Fibroblast of mammary gland (primary cell): ENCODE measurements at places on chromosomes 1 and 21.

DNA sequence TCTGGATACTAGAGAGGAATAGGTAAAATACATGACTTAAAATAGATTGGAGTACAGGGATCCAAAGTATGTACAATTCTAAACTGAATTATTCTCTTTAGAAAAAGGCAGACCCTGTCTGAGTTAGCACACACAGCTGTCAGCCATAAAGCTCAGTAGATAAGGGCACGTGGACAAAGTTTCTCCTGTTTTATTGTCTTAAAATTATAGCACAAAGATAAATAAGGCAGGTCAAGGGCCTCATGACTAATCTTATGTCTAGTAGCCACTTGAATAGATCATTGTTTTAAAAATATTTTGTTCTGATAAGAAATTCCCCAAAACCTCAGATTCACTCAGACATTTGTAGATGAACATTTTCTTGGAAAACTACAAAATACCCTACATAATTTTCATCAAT, 205.2 kb downstream of the ZP4 start:
- DNase-seq = no peak

- no peak for DNase-seq
Observed at GRCh38 chr1:195188821-195189220, 1419.4 kb downstream of the KCNT2 start.

DNA sequence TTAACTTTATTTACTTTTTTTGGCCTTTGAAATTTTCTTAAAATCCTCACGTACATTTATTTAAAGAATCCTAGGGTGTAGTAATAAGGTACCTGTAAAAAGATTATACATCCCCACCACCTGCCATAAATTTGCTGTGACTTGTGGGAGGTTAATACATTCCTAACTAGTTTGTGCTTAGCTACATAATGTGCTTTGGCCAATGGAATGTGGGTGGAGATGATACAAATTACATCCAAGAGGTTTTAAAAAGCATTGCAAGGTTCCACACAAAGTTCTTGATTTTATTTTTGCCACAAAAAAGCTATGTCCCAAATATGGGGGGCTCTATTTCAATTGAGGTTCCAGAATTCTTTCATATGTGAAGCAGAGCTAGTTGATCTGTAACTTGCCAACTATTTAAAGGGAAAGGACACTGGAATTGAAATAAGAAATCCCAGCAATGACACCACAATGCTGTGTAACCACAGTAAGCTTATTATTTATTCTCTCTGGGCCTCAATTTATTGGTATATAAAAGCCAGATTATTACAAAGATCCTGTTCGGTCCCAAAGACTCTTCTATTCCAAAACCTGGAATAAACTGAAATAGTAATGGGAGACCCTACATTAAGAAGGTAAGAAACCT, 15.7 kb downstream of the ASPM start:
- DNase-seq = no peak

GRCh38 chr21:41251961-41252642, 64.5 kb upstream of the FAM3B start:
- DNase-seq = peak; percentile 70

GRCh38 chr1:93005252-93005598, 44.0 kb upstream of the DIPK1A start:
- DNase-seq = no peak

DNA sequence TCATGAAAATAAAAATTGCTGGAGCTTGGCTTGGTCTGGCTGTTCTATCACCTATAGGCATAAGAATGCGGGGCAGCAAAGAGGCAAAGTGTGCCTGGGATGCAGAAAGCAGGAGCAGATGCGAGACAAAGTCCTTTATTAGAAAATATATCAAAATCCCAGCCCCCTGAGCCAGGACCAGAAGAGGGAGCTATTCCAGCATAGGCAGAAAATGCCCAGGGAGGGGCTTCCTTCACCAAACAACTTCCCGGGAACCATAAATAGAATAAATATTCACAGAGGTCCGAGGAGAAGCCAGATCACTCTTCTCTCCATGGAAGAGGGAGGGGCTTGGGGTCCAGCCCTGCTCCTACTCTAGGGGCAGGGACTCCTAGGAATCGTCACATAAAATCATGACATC, 5.0 kb downstream of the PPOX start:
- peak; percentile 38 for DNase-seq

DNA sequence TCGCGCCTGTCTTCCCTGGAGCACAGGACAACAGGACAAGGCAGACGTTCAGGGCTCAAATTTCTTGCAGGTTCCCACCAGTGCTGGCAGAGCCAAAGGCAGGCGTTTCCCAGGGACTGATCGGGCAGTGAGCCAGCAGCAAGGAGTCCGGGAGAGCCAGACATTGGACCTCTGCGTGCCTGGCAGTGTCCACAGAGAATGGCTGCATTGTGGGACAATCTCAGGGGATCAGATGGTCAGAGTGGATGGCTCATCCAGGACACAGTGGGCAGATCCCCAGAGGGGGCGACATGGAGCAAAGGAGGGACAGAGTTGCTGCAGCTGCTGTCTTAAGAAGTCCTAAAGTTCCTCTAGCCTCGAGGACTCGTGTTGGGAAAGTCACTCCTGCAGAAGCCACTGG, 4.6 kb downstream of the TMEM63A start:
- peak; percentile 38 for DNase-seq

DNA sequence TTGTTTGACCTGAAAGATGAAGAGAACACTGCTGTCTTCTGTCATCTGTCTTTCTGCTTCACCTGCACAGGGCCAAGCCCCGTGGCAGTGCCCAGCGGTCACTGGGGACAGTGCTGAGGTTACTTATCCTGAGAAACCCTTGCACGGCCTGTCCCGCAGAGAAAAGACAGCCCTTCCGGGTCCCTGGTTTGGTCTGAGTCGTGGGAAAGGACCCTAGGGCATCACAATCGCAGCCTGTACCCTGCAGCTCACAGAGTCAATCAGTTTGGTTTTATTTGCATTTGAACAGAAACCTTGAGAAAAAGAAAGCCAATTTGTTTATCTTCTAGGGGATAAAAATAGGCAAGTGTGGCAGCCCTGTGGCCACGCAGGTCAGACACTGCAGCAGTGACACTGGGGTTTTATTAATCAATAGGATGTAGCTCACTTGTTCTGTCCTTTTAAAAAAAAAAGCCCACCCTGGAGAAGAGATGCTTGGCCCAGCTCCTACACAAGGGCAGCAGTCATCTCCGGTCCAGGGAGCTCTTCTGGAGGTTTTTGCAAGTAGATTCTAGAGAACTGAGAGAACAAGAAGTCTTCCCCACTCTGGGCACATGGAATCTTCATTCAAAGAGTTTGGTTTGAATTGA, 120.0 kb downstream of the PEX14 start:
- no peak for DNase-seq

- no peak for DNase-seq
Observed at GRCh38 chr1:157315544-157315943, 177.3 kb upstream of the ETV3 start.

- no peak for DNase-seq
Observed at GRCh38 chr1:117321680-117322609, 45.3 kb upstream of the MAN1A2 start.

- DNase-seq = peak; percentile 39
Observed at GRCh38 chr1:225343618-225344017, 84.2 kb downstream of the LBR start.

- DNase-seq = peak; percentile 8
Observed at GRCh38 chr1:167207940-167208623, 12.6 kb upstream of the POU2F1 start.

DNA sequence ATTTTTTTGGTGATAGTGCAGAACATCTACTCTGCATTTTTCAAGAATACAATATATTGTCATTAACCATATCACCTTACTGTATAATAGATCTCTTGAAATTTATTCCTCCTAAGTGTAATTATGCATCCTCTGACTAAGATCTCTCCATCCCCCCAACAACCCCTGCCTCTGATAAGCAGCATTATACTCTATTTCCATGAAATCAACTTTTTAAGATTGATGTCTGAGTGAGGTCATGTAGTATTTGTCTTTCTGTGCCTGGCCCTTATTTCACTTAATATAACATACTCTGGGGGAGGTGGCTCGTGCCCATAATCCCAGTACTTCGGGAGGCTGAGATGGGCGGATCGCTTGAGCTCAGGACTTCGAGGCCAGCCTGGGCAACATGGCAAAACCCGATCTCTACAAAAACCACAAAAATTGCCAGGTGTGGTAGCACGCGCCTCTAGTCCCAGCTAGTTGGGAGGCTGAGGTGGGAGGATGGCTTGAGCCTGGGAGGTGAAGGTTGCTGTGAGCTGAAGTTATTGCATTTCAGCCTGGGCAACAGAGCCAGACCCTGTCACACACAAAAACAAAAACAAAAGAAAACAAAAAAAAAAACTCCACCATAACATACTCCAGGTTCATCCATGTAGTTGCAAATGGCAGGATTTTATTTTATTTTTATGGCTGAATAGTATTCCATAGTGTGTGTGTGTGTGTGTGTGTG, 5.7 kb downstream of the ACOT11 start:
- DNase-seq = no peak

GRCh38 chr1:24505816-24506215, 3.2 kb downstream of the RCAN3 start:
- no peak for DNase-seq

GRCh38 chr1:33375316-33375715, 54.4 kb upstream of the A3GALT2 start:
- no peak for DNase-seq

- no peak for DNase-seq
Observed at GRCh38 chr21:34626131-34626530, 11.2 kb upstream of the RCAN1 start.

GRCh38 chr1:240739139-240739538, 127.2 kb upstream of the GREM2 start:
- DNase-seq = peak; percentile 43

DNA sequence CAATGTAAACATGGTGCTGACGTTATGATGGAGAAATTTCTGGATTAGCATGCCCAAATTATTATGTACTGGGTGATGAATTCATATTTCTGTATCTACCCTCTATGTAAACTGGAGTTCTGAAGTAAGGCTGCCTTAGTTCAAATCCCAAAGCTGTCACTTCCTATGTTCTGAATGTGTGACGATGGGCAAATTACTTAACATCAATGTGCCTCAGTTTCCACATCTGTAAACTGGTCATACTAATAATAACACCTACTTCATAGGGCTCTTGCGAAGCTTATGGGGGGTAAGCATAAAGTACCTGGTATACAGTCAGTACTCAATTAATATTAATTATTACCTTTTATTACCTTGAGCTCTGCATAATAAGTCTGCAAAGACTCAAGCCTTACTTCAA, 45.6 kb downstream of the SLC30A10 start:
- DNase-seq = no peak

DNA sequence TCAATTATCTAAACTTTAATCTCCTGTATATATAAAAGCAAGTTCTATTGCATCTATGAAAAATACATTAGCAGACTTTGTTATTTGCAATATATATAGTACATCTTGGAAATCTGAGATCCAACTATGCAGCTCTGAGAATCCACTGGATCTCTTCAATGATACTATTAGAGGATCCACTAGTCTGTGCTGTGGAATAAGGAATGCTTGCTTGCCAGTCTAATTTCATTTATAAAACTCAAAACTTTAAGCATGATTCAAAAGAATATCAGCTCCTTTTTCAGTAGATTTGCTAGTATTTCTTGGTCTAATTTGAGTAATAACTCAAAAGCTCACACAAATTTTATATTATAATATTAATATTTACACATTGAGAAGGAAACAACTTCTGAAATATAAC, 115.1 kb downstream of the SPATA6 start:
- no peak for DNase-seq

GRCh38 chr1:9368356-9368755, 75.7 kb downstream of the SPSB1 start:
- DNase-seq = no peak

DNA sequence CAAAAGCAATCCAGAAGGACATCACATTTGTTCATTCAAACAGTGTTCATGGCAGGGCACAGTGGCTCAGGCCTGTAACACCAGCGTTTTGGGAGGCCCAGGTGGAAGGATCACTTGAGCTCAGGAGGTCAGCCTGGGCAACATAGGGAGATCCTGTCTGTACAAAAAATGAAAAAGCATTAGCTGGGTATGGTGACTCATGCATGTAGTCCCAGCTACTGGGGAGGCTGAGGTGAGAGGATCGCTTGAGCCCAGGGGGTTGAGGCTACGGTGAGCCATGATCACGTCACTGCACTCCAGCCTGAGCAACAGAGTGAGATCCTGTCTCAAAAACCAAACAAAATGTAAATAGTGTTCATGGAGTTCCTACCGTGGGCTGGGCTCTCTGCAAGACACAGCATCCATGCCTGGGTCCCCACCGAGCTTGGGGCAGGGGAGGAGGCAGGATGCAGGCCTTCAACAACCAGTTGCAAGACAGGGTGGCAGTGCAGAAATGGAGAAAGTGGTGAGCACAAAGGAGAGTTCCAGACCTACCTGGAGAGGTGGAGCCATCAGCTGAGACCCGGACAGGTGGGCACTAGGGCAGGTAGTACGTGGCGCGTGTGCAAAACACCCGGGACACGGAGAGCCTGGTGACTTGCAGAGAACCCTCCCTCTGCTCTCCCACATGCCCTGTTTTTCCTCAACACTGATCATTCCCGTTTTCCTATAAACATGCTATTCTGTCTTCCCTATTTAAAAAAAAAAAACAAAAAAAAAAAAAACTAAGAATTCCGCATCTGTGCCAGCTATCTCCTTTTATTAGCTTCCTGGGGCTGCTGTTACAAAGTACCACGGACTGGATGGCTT, 138.9 kb downstream of the TOMM20 start:
- DNase-seq = peak; percentile 33

GRCh38 chr1:80341021-80341420, 1334.5 kb upstream of the ADGRL4 start:
- no peak for DNase-seq

DNA sequence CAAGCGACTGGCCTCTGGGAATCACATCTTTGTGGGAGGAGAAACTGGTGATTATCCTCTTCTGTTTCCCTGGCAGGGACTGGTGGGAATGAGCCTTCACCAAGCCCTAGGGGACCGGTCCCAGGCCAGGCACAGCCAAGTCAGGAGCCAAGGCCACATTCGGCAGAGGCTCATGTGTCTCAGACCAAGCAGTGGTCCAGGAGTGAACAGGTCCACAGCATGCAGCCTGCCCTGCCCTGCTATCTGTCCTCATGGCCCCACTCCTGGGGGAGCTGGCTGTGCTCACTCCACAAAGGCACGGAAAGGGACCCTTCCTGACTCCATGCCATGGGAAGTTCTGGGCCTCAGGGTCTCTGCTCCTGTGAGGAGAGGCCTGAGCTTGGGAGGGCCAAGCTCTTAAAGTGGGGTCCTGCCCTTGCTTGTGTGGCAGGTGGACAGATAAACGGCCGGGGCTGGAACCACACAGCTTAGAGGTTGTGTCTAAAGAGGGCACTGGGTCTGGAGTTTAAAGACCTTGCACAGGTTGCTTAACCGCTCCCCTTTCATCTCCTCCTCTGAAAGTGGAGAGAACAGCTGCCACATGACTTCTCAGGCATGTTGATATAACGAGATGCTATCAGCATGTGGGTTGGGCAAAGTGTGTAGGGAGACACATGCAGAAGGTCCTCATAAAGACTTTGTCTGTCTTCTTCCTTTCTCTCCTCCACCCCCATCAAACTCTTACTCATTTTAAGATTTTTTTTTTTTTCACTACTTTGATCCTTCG, 57.5 kb downstream of the CASQ2 start:
- DNase-seq = no peak

DNA sequence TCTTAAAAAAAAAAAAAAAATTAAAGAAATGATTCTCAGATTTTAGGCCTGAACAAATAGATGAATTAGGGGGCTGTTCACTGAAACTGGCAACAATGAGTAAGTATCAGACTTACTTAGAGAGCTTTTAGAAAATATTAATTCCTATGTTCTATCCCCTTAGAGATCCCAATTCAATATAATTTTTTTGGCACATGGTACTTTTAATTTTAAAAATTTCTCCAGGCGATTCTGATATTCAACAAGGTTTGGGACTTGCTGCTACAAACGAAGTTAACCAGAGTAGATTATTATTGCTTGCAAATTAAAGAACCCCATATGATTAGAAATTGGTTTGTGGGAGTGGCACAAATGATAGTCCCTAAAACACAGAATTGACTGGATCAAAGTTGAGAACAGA, 11.4 kb downstream of the SCMH1 start:
- DNase-seq = no peak
